ENCODE measurements at places on chromosomes 13 and 19. TPM values are rescaled to one million over a fixed set of nuclear protein-coding genes. Genes with fewer than 3 reads are reported as not detected.

DNA sequence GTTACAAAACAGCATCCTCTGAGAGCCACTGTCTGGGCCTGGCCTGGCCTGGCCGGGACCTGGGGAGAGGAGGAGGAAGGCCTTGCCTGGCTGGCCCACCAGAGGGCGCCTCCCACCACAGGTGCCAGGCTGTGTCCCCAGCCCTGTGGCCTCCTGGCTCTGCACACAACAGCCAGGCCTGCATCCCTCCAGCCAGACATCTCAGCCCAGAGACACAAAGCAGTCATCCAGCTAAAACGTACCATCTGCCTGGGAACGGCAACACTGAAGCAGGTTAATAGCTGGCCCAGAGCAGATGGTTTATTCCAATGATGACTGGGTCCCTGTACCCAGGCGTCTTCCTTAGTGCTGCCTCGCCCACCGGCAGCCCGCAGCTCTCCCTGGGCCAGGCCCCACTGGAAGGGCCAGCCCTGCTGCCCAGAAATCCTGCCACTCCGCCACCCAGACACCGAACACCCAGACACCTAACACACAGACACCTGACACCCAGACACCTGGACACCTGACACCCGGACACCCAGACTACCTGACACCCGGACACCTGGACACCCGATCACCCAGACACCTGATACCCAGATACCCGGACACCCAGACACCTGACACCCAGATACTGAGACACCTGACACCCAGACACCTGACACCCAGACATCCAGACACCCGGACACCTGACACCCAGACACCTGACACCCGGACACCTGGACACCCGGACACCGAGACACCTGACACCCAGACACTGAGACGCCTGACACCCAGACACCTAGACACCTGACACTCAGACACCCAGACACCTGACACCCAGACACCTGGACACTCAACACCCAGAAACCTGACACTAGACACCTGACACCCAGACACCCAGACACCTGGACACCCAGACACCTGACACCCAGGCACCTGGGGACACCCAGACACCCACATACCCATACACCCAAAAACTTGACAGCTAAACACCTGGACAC lies 20.1 kb downstream of the C19orf12 start:
- DNase-seq, result peak; percentile 95

DNA sequence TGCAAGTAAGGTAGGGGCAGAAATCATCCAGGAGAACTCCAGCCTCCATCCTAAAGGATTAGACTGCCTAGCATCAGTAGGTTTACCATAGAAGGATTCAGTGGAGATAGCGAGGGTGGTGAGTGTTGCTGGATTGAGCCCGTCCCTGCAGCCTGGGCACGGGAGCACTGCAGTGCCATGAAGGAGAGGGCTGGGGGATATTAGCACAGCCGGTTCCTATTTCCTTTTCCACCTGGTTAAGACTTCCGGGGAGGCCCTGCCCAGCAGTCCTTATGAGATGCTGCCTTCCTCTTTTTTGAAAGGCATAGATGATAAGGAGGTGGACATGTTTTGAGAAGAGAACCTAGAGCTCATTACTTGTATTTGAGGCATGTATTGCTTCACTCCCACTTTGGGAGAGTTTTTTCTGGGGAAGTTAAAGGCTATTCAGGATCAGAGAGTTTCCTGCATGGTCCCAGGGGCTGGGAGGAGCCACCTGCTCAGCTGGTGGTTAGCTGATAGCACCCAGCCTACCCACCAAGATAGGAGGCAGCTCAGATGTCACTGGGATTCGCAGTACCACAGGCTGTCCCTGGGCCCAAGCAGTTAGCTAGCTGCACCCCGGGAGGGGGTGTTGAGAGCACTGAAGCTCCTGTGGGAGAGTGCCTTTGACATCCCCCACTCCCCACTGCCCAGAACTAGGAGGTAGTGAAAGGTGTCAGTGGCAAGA lies 17.2 kb downstream of the ACTN4 start:
- no peak for DNase-seq

DNA sequence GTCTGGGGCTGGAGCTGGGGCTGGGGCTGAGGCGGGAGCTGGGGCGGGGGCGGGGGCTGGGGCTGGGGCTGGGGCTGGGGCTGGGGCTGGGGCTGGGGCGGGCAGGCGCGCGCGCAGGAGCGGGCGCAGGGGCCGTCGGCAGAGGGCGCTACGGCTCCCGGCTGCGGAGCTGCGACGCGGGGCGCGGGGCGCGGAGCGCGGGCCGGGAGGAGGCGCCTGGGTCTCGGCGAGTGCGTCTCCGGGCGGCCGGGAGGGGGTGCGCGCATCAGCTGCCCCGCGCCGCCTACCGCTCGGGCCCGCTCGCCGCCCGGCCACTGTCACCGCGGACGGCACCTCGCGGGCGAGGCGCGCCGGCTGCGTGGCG lies 422 bp upstream of the MTUS2 start:
- DNase-seq, result peak; percentile 93

GRCh38 chr13:79692846-79693245 lies 211.9 kb downstream of the NDFIP2 start:
- DNase-seq, result no peak

GRCh38 chr13:25143706-25144105 lies 28.4 kb downstream of the AMER2 start:
- no peak for DNase-seq

GRCh38 chr13:46529216-46529919 lies 23.6 kb upstream of the LRCH1 start:
- DNase-seq, result no peak

- DNase-seq, result no peak
Measured at GRCh38 chr19:14383661-14384555, 2.7 kb downstream of the ADGRE5 start.

- DNase-seq, result no peak
Measured at GRCh38 chr19:32864318-32865007, 5.1 kb downstream of the SLC7A9 start.

GRCh38 chr19:42229855-42230351 lies 9.8 kb downstream of the ZNF526 start:
- DNase-seq, result no peak

DNA sequence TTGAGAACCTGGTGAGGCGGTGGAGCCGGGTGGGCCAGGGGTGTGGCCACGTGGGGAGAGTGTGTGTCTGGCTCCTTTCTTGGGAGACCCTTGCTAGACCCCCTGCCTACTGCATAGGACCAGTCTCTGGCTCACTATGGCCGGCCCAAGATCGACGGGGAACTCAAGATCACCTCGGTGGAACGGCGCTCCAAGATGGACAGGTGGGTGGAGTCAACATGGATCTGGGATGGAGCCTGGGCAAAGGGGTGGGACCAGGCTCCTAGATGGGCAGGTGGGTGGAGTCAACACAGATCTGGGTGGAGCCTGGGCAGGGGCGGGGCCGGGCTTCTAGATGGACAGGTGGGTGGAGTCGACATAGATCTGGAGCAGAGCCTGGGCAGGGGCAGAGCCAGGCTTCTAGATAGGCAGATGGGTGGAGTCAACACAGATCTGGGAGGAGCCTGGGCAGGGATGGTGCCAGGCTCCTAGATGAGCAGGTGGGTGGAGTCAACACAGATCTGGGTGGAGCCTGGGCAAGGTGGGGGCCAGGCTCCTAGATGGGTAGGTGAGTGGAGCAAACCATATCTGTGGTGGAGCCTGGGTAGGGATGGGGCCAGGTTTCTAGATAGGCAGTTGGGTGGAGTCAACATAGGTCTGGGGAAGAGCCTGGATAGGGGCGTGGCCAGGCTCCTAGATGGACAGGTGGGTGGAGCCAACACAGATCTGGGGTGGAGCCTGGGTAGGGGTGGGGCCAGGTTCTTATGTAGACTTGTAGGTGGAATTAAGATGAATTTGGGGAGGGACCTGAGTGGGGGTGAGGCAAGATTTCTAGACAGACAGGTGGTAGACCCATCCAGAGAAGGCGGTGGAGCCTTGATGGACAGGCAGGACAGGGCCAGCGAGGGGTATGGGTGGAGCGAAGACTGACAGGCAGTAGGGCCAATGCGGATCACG lies 56.5 kb downstream of the VAV1 start:
- DNase-seq, result no peak

DNA sequence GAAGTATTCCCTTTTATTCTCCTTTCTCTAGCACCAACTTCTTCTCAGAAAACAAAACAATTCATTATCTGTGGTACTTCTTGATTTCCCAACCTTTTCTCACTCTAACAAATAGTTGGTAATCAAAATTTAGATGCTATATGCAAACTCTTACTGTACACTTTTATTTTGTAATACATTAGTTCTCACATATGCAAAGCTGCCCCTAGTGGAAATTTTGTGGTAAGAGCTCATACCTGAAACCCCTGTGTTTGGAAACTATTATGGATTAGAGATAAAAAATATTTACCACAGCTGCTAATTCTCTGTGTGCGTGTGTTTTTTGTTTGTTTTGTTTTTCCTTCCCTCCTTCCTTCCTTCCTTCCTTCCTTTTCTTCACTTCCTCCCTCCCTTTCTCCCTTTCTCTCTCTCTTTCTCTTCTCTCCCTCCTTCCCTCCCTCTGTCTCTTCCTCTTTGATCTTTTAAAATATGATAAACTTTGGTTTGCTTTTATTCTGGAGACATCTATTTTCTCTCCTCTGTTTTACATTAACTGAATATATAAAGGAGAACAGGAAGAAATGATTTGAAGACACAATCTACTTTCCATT lies 537.4 kb downstream of the SLITRK6 start:
- DNase-seq, result no peak

DNA sequence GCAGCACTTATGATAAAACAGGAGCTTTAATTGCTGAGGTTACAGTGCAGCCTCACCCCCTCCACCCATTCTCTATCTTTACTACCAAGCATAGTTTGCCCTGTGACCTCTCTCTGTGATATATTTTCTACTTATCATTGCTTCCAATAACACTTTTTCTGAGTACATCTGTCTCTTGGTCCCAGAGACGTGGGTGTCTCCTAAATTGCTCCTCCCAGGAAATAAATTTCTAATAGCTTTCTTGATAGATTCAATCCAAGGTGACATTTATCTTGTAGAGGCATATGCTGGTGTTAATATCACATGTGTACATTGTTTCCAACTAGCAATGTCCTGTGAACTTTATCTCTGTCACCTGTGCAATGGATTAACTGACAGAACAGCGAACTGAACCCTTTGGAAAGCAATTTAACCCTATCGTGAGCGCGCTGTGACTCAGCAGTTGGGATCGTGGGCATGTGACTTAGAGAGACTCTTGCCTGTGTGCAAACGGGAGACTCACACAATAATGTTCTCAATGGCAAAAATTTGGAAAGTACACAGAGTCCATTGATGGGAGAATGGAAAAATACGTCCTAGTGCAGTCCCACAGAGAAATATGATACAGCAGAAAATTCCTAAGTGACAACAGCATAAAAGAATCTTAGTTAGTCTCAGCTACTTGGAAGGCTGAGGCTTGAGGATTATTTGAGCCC lies 7.0 kb upstream of the MAP2K2 start:
- DNase-seq, result no peak

DNA sequence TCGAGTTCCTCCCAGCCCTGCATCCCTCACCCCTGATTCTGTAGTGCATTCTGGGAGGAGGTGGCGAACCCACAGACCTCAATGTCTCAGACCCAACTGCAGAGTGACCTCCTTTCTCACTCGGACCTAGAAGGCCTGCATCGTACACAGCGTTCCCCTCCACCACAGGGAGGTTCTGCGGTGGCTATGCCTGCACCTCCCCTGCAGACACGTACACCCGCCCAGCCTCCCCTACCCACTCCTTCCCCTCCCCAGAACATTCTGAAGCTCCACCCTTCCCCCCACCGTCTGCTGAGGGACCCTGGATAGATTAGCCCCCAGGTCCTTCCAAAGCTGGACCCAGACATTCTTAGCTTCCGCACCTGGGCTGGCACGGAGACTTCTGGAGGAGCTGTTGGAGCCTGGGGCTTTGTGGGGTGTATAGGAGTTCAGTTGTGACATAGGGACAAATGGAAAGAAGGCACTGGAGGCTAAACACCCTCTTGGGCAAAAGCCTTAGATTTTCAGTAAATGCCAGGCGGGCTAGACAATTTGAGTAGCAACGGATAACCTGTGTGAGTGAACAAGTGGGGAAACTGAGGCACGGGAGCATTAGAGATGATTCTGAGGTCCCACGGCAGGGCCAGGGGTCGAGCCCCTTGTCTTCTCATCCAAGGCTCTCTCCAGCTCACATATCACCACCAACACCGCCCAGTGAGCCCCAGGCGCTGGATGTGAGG lies 420 bp upstream of the FSD1 start:
- DNase-seq, result no peak

CD33 gene
- total RNA-seq, result not detected

CD70 gene
- total RNA-seq, result 4.7 TPM

HOMER3 gene
- total RNA-seq, result 217 TPM

RINL gene
- total RNA-seq, result 2.7 TPM

ZNF682 gene
- 23.9 TPM for total RNA-seq
